T-cell (primary cell): ENCODE measurements at places on chromosomes 2 and 18. TPM values are rescaled to one million over a fixed set of nuclear protein-coding genes. Genes with fewer than 3 reads are reported as not detected.
A peak's percentile ranks its signal among the peaks of the same experiment; 100 is the strongest.

DNA sequence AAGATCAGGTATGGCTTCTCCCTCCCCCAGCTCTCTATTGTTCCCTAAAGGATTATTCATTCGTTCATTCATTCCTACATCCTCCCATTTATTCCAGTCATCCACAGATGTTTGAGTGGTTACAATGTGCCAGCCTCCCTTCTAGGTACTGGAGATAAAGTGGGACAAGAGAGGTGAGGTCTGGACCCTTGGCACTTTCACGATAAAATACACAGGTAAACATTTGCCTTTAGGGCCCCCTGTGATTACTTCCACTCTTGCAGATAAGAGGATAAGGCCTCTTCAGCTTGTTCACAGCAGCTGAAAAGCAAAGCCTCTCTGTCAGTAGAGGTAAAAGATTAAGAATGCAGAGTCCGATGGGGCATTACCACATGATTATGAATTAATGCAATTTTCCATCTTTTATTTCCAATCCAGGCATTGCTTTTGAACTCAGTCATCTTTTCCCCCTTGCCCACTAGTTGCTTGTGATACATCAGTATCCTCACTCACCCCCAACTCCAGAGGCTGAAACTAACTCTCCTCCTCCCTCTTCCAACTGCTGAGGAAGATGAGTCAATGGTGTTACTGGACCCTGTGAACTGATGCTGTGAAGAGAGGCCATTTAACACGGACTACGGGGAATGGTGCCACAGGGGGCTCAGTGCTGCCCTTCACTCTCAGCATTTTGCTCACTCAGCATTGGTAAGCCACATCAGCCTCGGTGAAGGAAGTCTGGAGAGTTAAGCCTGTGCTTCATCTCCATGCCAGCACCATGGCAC is 1.1 kb upstream of the DPP4 start:
- DNase-seq: no peak

The M1AP gene
- not detected for total RNA-seq

The TRIM54 gene
- total RNA-seq: not detected

The ORMDL1 gene
- 152 TPM for total RNA-seq

- DNase-seq: no peak
Observed at GRCh38 chr2:43438342-43438741, 157.5 kb downstream of the THADA start.

- DNase-seq: no peak
Observed at GRCh38 chr18:48829443-48830149, 121.2 kb downstream of the SMAD7 start.

- DNase-seq: peak; percentile 47
Observed at GRCh38 chr2:174748948-174749347, 15.3 kb downstream of the CHRNA1 start.

- no peak for DNase-seq
Observed at GRCh38 chr18:44125446-44125845, 555.2 kb upstream of the SETBP1 start.

GRCh38 chr2:66327066-66327740 is 107.7 kb upstream of the MEIS1 start:
- DNase-seq: no peak

DNA sequence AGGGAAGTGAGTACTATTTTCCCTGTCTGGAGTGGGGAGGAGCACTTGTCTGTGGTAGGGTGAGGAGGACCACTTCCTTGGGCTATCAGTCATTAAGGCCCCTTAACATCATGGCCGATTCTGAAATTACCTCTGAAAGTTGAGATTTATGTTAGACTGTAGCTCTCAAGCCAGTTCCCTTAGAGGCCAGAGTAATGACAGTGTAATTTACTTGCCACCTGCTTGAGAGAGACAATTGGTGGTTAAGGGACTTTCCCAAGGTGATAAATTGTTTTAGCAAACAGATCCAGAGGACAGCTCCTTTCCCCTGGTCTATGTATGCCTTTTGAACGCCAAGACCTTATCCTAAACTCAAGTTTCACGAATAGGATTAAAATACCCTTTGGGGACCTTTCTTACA is 56.1 kb downstream of the NEDD4L start:
- DNase-seq: no peak

- DNase-seq: no peak
Observed at GRCh38 chr2:23824777-23825212, 102.1 kb downstream of the ATAD2B start.

DNA sequence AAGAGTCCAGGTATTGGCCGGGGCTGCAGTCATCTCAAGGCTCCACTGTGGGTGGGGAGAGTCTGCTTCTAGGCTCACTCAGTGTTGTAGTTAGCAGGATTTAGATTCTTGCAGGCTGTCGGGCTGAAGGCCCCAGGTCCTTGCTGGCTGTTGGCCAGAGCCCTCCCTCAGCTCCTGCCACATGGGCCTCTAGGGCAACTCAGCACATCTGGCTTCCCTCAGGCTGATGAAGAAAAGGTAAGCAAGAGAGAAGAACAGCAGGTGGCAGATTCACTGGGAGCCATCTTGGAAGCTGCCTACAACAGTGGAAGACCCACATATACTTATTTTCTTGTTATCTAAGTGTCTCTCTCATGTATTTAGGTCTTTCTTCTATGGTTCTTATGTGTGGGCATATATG is 4.3 kb downstream of the MRPS9 start:
- no peak for DNase-seq

The PAX8 gene
- total RNA-seq: 1.5 TPM

GRCh38 chr2:218474527-218474926 is 55.6 kb downstream of the VIL1 start:
- DNase-seq: no peak

DNA sequence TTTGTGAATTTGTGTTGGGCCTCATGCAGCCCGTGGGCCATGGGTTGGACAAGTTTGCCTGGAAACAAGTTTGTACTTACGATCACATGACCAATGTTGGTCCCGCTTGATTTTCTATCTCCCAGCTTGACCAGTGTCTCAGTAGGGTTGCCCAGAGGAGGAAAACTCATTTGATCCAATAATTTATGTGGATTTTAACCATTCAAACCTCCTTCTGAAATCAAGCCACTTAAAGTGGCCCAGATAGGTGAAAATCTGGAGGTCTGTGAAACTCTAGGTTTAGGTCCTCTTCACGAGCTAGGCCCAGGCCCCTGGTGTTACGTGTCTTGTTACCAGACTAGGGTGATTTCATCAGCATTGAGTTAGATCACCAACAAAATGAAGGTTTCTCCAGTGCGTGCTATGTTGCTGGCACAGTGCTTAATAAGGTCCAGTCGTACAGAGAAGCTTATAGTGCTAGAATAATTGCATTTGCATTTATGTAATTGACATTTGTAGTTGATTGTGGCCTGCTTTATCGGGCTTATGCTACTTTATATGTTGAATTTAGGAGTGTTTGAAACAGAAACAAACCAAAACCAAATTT is 4.4 kb downstream of the ACTR2 start:
- no peak for DNase-seq

The SERPINB8 gene
- total RNA-seq: 19.9 TPM

The FAP gene
- total RNA-seq: not detected

- DNase-seq: no peak
Observed at GRCh38 chr2:34261701-34262100, 662.6 kb upstream of the FAM98A start.

GRCh38 chr2:177245010-177245422 is 19.5 kb downstream of the NFE2L2 start:
- DNase-seq: no peak

GRCh38 chr18:11147962-11148679 is 1.2 kb downstream of the PIEZO2 start:
- no peak for DNase-seq

- no peak for DNase-seq
Observed at GRCh38 chr18:30917651-30918050, 124.9 kb downstream of the DSC3 start.

DNA sequence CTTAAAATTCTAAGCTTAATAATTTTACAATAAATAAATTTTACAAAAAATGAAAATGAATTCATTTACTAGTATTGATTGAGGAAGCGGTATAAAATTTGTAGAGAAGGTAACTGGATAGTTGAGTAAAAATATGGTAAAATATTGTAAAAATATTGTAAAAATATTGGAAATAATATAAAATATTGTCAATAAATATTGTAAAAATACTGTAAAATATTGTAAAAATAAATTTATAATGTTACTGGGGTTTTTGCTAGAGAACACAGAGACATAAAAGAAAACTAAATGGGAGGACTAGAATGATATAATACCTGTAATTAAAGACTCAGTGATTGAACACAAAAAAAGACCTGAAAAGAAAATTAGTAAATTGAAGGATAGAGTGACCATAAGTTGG is 546.3 kb upstream of the NETO1 start:
- no peak for DNase-seq

DNA sequence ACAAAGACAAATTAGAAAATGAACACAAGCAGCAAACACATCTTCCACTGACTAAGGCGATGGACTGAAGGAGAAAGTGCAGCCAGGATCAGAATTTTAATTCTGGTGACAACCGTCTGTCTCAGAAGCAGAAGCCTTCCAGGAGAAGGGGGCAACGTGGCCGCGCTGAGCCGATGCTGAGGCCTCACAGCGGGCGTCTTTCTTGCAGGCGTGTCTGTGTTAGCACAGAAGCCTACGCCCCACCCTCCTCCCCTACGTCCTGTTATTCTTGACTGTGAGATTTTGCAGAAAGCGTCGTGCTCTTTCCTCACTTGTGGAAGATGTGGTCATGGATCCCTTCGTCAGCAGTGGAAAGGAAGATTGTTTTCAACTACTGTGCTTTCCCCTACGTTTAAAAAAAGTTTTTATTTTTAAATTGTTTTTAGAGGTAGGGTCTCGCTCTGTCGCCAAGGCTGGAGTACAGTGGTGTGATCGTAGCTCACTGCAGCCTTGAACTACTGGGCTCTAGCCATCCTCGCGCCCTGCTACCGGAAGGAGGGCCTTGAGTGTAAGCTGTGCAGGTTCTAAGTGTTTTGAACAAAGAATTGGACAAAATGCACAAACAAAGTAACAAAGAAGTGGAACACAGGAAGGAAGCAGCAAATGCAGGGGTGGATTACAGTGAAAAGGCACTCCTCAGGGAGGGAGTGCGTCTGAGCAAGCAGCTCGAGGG is 422.0 kb downstream of the GALR1 start:
- DNase-seq: no peak

GRCh38 chr2:86392873-86393518 is 48.2 kb upstream of the KDM3A start:
- DNase-seq: no peak

GRCh38 chr2:139867601-139868226 is 1087.5 kb upstream of the NXPH2 start:
- DNase-seq: no peak

DNA sequence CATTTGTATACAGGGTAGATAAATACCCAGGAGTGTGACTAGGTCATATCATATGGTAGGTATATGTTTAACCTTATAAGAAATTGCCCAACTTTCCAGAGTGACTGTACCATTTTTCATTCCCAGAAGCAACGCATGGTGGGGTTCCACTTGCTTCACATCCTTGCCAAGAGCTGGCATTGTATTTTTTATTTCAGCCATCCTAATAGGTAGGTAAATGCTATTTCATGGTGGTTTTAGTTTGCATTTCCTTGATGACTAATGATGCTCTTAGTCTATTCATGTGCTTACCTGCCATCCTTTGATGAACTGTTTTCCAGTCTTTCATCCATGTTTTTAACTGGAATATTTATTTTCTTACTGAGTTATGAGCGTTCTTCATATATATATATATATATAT is 51.9 kb downstream of the MAP4K3 start:
- no peak for DNase-seq

- DNase-seq: no peak
Observed at GRCh38 chr2:196944570-196944969, 18.1 kb upstream of the PGAP1 start.

GRCh38 chr2:69801745-69802290 is 27.6 kb upstream of the GMCL1 start:
- DNase-seq: no peak

DNA sequence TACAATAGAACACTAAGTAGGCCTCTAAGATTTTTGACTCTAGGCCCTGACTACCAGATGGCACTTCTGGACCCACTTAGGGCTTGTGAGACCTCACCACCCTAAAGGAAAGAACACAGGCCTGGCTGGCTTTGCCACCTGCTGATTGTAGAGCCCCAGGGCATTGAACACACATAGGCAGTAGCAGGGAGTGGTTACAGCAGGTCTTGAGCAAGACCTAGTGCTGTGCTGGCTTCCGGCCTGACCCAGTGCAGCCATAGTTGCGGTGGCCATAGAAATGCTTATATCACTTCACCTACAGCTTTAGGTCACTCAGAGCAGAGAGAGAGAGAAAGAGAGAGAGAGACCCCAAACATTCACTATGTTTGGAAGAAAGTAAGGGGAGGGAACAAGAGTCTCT is 223.2 kb downstream of the LRATD1 start:
- DNase-seq: no peak

The TMEM247 gene
- not detected for total RNA-seq

GRCh38 chr2:58845011-58845410 is 603.9 kb upstream of the FANCL start:
- DNase-seq: no peak

- no peak for DNase-seq
Observed at GRCh38 chr2:129909651-129910418, 69.6 kb upstream of the RAB6C start.

DNA sequence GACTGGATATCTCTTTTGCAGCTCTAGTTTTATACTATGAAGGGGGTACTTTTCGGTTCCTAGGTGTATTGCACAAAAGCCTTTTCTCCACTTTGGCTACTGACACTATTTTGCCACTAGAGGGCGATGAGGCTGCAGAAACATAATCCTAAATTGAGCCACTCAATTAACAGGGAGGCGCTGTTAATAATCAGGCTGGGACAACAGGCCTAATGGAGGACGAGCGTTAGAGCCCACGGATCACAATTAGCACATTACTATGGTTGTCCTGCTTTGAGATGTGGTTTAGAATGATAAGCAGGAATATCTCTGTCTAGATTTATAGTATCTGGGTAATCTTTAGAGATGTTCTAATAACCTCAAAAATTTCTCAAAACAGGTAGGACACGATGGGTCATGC is 62.2 kb upstream of the PMAIP1 start:
- DNase-seq: no peak

DNA sequence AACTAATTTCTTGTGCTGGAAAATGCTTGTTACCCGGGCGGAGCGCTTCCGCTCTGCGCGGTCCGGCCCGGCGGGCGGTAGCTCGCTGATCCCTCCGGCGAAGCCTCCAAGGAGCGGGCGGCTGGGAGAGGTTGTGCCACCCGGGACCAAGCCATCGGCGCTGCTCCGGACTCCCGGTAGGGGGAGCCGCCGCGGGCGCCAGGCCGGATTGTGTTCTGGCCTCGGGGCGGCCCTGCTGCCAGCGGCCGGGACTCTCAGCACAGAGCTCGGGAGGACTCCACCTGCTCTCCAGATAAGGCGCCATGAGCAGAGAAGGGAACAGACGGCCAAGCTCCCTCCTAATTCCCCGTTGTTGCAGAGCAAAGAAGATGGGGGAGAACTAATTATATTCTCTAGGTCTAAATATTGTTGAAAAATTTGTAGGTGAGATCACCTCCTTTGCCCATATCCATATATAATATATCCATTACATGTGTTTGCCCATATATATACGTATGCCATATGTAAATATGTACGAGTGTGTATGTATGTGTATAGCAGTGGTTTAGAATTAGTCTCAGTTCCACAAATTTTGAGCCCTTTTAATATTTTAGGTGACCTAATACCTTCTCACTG is 13.8 kb upstream of the SATB2 start:
- no peak for DNase-seq
